ENCODE measurements at places on chromosomes 3 and 15.

GRCh38 chr3:98745718-98746117, 17.4 kb upstream of the ST3GAL6 start:
- DNase-seq, result no peak

DNA sequence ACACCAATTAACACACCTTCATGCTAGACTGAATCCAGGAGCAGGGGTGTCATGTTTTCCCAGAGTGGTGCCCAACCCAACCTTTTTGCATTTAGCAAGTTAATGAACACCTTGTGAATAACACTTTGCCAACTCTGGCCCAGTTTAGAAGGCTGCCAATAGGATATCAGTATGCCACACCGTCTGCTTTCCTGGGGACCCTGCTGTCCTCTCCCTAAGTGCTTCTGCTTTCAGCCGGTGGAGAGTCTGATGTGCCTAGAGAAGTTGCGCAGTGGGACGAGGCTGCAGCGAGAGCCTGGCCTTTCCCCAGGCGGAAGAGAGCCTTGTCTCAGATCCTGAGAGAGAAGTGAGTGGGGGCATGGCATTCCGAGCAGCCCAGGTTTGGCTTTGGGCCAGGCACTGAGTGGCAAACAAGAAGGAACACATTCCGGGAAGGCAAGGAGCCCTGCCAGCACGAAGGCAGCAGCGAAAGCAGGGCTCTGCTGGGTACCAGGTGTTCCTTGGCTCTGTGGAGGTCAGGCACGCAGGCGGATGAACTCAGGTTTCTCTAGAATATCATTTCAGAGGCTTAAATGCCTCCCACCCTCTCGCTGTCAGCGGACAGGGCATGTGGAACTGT, 36.9 kb downstream of the SENP8 start:
- no peak for DNase-seq

DNA sequence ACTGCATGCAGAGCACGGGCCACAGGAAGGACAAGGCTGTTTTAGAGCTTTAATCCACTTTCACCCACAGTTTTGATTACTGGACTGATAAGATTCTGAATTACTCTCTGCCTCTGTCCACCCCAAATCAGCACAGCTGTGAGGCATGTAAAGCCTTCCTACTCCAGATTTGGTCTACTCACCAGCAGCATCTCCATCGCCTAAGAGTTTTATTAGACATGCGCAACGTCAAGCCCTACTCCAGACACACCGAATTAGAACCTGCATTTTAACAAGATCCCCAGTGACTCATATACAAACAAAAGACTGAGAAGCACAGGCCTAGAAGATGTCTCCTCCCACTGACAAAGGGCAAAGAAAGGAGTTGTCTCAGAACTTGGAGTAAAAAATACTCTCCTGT, 221.2 kb downstream of the TUSC7 start:
- no peak for DNase-seq

GRCh38 chr3:117285737-117286136, 576.2 kb downstream of the TUSC7 start:
- no peak for DNase-seq

DNA sequence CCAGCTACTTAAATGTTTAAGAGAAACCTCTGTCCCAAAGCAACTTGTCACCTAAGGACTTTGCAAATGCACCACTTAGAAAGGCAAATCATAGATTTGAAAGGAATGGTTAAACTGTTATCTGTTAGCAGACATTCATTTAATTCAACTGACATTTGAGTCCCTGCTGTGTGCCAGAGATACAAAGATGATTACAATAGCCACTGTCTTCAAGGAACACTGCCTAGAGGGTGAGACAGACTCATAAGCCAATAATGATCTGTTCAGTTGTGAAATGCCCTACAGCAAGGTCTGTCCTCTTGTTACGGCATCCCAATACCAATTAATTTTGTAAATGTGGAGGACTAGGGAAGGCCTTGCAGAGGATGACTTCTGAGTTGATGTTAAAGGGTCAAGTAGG, 113.1 kb downstream of the ATG7 start:
- DNase-seq, result no peak

GRCh38 chr3:64064804-64065203, 41.5 kb upstream of the PSMD6 start:
- DNase-seq, result no peak

GRCh38 chr3:127053026-127053425, 70.1 kb downstream of the PLXNA1 start:
- DNase-seq, result no peak

DNA sequence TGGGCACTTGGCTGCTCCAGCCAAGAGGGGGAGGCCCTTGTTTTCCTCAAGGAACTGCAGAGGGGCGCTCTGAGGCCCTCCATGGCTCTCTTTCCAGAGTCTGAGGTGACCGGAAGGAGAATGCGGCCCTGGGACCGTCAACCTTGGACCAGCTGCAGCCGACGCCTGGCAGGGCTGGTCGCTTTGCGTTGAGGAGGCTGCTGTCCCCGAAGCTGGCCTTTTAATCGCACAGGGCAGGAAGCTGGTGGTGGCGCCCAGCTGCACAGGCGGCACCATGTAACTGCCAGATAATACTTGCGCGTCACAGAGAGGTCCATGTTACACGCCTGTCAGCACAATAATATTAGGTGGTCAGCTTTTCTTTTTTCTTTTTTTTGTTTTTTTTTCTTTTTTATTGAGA, 875 bp upstream of the HLTF start:
- no peak for DNase-seq
